ENCODE measurements at places on chromosomes 6 and 20.

DNA sequence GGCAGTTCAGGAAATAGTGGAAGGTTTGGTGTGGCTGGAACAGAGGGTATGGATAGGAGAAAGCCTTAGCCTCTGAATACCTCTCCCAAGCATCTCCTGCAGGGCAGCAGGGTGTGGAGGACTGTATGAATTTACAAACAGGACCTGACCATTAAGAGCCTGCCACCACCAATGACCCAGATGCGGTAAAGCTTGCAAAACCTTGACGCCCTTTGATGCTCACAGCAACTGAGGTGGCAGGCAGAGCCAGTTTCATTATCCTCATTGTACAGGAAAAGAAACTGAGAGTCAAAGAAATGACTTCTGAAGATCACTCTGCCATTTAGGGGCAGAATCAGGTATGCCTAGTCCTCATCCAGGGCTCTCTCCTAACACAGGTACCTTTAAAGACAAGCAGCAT is 2.4 kb downstream of the HM13 start:
- DNase-seq = no peak

DNA sequence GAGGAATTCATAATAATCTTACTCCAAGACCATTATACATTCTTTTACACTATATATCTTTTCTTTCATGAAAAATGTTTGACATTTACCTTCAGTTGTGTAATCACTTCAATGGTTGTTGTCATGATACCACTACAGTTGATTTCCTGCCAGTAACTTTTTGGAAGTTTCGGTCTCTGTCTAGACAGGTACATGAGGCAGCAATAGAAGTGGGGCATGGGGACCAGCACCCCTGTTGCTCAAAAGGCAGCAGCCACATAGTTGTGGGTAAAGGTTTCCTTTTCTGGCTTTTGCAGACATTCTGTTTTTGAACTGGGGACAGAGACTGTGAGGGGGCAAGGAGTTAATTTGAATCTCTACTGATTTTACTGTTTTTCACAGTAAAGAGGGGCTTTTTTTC is 14.1 kb downstream of the SAMD5 start:
- DNase-seq = no peak

GRCh38 chr6:13384966-13385365 is 56.6 kb upstream of the TBC1D7 start:
- DNase-seq = no peak

DNA sequence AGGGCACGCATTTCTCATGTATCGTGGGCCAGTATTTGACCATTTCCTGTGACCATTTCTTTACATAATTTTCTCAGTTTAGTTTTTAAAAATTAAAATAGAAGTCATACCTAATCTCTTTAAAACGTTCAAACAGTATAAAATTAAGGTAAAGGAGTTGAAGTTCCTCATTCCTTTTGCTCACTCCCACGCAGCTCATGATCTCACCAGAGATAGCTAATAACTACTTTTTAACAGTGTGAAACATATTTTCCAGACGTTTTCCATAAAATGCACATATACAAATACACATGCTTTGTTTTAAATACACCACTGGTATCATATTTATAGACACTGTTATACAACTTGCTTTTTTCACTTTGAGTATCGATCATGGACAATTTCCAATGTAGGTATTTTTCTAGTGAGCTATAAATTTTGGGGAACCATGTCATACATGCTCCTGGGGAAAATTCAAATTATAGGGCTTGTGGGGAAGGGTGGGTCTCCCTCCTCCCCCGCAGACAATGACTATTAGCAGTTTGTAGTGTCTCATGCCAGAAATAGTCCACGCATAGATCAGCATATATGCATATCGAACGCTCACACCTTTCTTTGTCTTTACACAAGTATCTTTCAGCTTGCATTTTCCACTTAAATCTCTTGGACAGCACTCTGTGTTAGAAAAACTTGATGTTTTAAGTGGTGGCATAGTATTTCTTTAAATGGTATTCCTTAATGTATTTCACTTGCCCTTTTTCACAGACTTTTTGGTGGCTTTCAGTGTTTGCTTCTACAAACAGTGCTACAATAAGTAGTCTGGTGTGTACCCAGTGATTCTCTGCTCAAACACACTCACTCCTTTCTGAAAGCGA is 145.5 kb upstream of the ZNF217 start:
- no peak for DNase-seq

DNA sequence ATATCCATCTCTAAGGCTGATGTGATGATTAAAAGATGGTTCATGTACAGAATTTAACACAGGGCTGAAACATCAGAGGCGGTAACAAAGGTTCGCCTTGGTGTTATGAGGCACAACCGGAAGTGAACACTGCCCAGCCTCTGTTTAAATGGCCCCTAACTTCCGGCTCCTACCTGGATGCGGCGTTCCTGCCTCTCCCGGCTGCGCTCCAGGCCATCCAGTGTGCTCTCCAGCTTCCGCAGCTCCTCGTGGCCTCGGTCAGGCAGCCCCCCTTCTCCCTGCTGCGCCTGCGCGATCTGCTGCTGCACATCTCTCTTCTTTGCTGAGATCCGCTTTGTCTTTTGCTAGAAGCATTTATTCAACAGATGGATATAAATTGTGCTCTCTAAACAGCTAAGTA is 195.3 kb downstream of the SYNE1 start:
- no peak for DNase-seq

DNA sequence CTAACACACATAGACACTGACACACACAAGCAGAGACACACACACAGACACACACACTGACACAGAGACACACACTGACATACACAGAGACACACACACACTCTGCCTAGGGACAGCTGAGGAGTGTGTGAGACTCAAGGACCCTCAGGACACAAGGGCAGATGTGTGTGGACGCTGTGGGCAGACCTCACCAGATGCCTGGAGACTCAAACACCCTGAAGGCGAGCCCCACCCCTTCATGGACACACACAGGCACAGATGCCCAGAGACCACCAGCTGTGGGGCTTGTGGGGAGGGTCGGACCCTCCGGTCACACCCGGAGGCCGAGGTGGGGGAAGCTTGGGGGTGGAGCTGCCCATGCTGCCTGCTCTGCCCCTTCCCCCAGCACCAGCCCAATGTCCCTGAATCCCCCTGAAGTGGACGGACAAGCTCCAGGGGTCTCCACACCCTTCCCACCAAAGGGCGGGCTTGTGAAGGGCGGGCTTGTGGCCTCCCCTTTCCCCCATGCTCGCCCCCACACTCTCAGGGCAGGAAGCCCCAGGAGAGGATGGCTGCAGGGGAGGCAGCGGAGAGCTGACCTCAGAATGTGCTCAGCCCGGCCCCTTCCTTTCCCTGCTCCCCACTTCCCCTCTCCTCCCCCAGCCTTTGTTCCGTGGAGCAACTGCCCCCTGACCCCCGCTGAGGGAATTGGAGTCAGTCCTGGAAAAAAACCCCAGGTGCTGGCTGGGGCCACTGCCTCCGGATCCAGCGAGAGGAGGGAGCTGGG is 13.9 kb upstream of the ABHD16B start:
- DNase-seq = no peak

GRCh38 chr20:57666106-57666833 is 43.5 kb downstream of the PMEPA1 start:
- DNase-seq = no peak

DNA sequence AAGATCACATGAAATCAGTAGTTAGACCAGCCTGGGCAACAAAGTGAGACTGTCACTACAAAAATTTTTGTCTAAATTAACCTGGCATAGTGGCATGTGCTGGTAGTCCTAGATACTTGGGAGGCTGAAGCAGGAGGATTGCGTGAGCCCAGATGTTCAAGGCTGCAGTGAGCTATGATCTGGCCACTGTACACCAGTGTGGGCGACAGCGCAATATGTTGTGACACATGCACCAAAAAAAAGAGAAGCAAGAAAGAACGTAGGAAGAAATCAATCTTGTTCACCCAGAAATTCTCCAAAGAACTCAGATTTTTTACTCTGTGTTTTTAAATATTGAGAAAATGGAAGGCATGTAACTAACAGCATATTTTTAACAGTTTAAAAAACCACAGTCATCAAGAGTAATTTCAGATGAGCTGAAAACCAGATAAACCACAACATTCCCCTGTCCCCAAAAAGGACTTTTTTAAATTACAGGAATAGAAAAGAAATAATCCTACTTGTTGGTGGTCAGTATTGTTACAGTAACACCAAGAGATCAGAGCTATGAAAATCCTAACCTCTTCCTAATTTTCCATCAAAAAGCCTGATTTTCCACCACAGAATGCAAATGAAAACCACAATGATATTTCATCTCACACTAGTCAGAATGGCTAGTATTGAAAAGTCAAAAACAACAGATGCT is 240.2 kb downstream of the KHDC1L start:
- DNase-seq = no peak

Measured in stimulated activated CD8-positive, alpha-beta memory T cell treated with anti-CD3 and anti-CD28 coated beads, Interleukin-15, amount 100 ng/mL, for 24 hours (primary cell).